Heart left ventricle (tissue), 16 donors: ENCODE measurements at places on chromosomes 13 and 19. TPM values are rescaled to one million over a fixed set of nuclear protein-coding genes. Genes with fewer than 3 reads are reported as not detected.

The GRK1 gene
- total RNA-seq = 0.16 TPM

The IGFL3 gene
- total RNA-seq = not detected

The KCNJ14 gene
- 0.25 TPM for total RNA-seq

The UBL5 gene
- 488 TPM for total RNA-seq

The ZNF571 gene
- total RNA-seq = 2.4 TPM

The NDFIP2 gene
- 39.1 TPM for total RNA-seq

The PRR20D gene
- not detected for total RNA-seq

The SLC25A41 gene
- 0.81 TPM for total RNA-seq

The CYP4F2 gene
- total RNA-seq = not detected

The ZNF136 gene
- 3.8 TPM for total RNA-seq

The PTGER1 gene
- total RNA-seq = not detected

The ZNF699 gene
- total RNA-seq = 3.0 TPM

The C19orf73 gene
- 1.6 TPM for total RNA-seq

The IGFLR1 gene
- 0.74 TPM for total RNA-seq

The FGF9 gene
- total RNA-seq = 7.6 TPM

The FXYD1 gene
- 579 TPM for total RNA-seq

The APOE gene
- 4.1 TPM for total RNA-seq

The RFPL4A gene
- total RNA-seq = not detected

The AMH gene
- not detected for total RNA-seq

The ETV2 gene
- total RNA-seq = 0.23 TPM

The PLPPR2 gene
- total RNA-seq = 11.2 TPM

The AKAP11 gene
- total RNA-seq = 24.0 TPM

The PRR22 gene
- 0.96 TPM for total RNA-seq

The KCNN1 gene
- total RNA-seq = not detected

The IZUMO2 gene
- total RNA-seq = not detected

The JAK3 gene
- total RNA-seq = 29.2 TPM

The TGFBR3L gene
- 41.2 TPM for total RNA-seq

The ZNF534 gene
- 0.29 TPM for total RNA-seq

The CPT1C gene
- 2.2 TPM for total RNA-seq

The TPTE2 gene
- not detected for total RNA-seq

The GRIN3B gene
- total RNA-seq = not detected

The HCST gene
- total RNA-seq = 3.7 TPM
